ENCODE measurements at places on chromosomes 11 and 22.

DNA sequence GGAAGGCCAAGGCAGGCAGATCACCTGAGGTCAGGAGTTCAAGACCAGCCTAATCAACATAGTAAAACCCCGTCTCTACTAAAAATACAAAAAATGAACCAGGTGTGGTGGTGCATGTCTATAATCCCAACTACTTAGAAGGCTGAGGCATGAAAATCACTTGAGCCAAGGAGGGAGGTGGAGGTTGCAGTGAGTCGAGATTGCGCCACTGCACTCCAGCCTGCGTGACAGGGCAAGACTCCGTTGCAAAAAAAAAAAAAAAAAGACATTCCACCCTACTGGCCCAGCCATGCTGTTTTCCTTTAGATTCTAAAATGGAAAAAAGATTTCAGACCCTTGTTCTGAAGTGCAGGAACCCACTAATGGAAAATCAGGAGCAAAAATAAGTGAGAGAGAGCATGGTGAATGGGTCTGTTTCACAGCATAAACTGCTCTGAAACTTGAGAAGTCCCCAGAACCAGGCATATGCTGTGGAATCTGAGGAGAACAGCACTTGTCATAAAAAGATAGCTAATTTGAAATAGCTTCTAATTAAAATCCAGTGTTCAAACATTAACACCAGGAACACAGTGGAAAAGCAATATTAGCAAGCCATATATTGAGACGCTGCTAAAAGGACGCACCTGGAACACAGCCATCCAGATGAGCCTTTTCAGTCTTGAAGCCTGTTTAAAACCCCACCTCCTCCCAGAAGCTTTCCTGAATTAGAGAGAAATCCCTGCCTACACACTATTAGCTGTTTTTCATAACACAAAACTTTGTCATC, 66.3 kb upstream of the CHRM4 start:
- DNase-seq = no peak

DNA sequence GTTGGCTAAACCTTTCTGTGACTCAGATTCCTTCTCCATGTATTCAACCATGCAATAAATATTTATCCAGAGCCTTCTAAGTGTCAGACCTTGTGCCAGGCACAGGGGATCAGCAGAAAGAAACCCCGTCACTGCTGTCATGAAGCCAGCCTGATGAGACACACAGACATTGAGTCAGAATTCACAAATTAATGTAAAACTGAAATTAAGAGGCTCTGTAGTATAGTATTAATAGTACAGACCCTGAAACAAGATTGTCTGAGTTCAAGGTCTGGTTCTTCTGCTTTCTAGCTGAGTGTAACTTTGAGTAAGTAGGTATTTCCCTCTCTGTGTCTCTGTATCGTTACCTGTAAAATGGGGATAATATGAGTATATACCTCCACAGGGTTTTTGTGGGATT, 46.9 kb downstream of the ME3 start:
- no peak for DNase-seq

DNA sequence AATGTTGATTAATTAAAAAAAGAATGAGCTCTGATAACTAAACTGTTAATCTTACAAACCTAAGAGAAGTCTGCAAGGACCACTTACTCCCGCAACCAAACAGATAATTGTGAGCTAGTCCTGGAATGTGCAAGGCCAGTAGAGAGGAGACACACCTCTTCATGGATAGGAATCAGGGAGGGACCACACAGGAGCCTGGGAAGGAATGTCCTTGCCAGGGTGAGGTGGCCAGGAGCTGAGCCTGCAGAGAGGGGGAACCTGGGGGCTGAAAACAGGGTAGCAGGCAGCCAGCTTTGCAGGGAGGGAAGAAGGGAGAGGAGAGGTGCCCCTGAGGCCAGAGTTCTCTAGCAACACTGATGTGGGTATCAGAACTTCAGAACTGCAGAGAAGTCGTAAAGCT, 9.4 kb upstream of the NLRP10 start:
- no peak for DNase-seq

- DNase-seq = no peak
Measured at GRCh38 chr11:62120001-62120400, 3.8 kb upstream of the INCENP start.

GRCh38 chr11:108617055-108617454, 23.5 kb upstream of the EXPH5 start:
- no peak for DNase-seq

DNA sequence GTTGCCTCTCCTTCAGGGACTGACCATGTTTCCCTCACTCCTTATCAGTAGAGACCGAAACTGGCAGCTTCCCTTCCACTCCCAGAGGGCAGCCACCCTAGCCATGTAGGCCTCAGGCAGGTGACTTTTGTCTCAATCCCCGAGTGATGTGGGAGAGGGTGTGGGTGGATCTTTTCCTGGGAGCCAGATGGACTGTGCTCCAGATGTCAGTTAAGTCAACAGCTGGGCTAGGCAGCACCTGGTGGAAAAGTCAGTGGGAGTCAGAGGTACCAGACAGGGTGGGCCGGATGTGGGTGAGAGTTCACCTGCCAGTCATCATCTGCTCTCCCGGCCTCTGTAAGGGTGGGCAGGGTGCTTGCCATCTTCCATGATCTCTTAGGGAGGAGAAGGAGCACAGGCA, 1.9 kb downstream of the BANF1 start:
- DNase-seq = no peak

DNA sequence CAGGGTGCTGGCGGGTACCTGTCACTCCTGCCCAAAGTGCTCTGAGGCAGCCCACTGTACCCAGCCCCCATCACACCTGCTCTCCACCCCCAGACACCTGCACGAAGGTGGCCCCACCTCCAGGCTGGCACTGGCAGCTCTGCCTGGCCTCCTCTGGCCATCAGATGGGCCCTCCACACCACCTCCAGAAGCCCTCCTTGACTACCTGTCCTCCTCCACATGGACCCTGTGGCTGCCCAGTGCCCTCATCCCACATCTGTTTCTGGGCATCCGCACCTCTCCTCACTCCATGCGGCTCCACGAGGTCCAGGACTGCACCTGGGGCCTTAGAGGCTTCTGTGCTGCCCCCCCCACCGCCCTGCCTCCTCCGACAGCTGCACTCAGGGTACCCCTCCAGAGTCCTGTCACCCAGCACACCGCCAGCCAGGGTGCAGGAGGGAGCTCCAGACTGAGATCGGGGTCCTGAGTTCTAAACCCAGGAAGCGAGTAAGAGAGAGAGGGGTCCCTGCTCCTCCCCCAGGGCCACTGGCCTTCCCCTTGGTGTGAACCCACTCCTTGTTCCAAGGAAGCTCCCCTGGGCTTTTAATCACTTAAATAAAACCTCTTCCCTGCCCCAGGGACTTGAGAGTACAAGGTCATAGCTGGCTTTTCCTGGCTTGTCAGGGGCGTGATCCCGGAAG, 1.7 kb downstream of the CTSD start:
- DNase-seq = no peak

GRCh38 chr22:47276450-47276820, 514.0 kb downstream of the TBC1D22A start:
- no peak for DNase-seq

GRCh38 chr11:35131886-35132285, 7.1 kb upstream of the CD44 start:
- DNase-seq = no peak

GRCh38 chr11:47387944-47388696, 9.8 kb upstream of the SPI1 start:
- no peak for DNase-seq

GRCh38 chr22:31238057-31238456, 26.0 kb downstream of the LIMK2 start:
- DNase-seq = no peak

DNA sequence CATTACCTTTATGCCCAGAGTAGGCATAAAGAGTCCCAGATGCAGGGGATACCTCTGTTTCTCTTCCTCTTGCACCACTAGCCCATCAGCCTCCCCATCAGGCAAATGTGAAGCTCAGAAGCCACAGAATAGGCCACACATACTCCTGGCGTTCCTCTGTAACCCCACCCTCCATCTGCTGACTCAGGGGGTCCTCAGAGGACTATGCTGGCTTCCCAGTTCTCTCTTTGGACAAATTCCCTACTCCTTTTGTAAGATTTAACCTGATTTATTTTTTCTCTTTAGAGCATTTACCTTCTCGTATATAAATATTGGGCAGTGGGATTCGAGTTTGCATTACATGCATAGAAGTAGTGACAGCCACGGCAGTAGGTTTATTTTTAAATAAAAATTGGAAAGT, 262.3 kb upstream of the CADM1 start:
- no peak for DNase-seq

DNA sequence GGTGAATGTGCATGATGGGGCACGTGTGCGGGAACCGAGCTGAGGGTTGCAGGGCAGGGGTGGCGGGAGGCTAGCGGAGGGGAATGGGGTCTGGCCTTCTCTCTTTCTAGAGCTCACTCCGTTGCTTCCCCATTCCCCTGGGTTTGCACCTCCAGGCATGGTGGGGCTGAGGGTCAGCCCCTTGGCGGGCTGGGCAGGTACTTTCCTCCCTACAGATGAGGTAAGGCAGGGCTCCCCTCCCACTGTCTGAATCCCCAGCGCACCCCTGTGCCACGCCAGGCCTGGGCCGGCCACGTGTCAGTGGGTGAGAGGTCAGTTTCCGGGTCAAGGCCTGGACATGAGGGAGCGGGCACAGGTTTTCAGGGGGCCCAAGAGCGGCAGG, 8.9 kb downstream of the SUSD2 start:
- no peak for DNase-seq

- DNase-seq = no peak
Measured at GRCh38 chr11:75330291-75330690, 21.2 kb downstream of the ARRB1 start.

DNA sequence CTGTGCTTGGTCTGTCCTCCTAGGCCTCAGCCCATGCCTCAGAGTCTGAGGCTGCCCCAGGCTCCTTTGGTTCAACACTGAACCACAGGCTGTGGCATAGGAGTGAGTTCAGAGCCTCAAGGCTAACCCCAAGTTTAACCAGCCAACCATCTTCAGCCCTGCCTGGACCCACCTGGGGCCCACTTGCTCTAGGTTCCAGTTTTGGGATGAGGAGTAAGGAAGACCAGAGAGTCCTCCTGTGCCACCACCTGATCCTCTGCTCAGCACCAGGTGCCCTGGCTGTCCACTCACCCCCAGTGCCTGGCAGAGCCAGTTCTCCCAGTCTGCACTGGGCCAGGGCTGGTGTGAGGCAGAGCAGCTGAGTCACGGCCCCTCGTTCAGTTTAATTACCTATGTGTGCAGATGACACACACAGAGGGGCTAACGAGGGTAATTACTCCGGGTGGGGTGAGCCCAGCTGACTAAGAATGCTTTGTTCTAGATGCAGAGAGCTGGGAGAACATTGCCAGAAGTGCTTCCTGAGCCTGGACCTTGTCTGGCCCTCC, 12.0 kb upstream of the TMPRSS13 start:
- DNase-seq = no peak

- DNase-seq = no peak
Measured at GRCh38 chr22:49693416-49693815, 134.3 kb downstream of the BRD1 start.

GRCh38 chr11:118607401-118608359, at the start of gene PHLDB1:
TSS of gene PHLDB1 (plus strand) at chr11:118607615. CDS start at chr11:118613837, 6,222 bp downstream.
- no peak for DNase-seq

DNA sequence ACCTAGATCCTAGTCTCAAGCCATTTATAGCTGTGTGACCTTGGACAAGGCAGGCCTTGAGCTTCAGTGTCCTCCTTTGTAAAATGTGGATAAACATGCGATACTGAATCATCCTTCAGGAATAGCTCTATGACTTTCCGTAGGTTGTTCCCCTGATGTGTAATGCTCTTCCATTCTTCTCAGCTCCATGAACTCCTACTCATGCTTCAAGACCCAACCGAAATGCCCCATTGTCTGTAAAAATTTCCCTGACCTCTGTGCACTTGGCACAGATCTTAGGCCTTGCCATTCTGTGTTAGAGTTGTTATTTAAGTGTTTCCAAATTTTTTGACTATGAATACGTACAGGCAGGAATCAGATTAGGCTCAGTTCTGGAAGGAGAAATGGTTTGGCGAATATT, 3.3 kb upstream of the BEST1 start:
- no peak for DNase-seq

- DNase-seq = no peak
Measured at GRCh38 chr11:83115551-83115950, 41.4 kb upstream of the PCF11 start.

DNA sequence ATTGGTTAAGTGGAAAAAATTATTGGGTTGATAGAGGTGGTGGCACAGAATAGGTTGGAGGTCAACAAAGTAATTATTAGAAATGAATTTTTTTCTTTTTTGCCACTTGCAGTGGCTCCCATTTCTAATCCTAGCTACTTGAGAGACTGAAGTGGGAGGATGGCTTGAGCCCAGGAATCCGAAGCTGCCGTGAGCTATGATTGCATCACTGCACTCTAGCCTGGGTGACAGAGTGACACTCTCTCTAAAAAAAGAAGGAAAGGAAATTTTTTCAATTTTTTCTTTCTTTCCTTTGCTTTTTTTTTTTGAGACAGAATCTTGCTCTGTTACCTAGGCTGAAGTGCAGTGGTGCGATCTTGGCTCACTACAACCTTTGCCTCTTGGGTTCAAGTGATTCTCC, 2.2 kb upstream of the BCO2 start:
- DNase-seq = no peak

- DNase-seq = no peak
Measured at GRCh38 chr11:1351278-1351937, 38.3 kb upstream of the BRSK2 start.

GRCh38 chr11:2189938-2190656, 18.5 kb upstream of the TH start:
- no peak for DNase-seq

DNA sequence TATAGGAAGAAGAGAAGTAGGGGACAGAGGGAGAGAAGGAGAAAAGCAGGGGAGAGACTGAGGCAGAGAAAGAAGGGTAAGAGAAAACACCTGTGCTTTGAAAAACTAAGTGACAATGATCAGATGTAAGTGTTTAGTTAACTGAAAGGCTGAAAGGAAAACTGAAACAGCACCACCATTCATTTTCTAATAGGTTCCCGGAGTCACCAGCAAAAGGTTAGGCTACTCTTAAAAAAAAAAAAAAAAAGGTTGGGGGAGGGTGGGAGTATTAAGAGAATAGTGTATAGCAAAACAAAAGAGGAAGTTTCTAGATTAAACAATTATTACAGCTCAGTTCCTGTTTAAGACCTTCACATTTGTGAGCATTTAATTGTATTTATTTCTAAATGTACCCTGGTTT, 113.8 kb downstream of the CADM1 start:
- DNase-seq = no peak

- DNase-seq = no peak
Measured at GRCh38 chr11:15627560-15627959, 512.8 kb downstream of the INSC start.

DNA sequence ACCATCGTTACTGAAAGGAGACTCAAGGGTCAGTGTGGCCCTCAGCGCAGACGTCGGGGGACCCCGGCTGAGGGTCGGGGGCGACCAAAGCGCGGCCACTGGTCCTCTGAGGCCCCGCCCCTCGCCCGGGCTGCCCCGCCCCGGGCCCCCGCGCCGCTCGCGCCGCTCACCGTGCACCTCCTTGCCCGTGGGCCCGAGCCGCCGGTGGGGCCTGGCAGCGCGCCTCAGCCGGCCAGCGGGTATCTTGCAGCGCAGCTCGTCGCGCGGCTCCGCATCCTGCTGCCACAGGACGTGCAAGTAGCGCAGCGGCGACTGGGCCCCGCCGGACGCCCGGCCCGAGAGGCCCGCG, 419 bp downstream of the ANKRD54 start:
- peak; percentile 13 for DNase-seq

Data from stimulated activated CD8-positive, alpha-beta memory T cell treated with anti-CD3 and anti-CD28 coated beads, Interleukin-4, amount 100 ng/mL, for 1 hour (primary cell).